ENCODE measurements at places on chromosomes 3 and 15.

DNA sequence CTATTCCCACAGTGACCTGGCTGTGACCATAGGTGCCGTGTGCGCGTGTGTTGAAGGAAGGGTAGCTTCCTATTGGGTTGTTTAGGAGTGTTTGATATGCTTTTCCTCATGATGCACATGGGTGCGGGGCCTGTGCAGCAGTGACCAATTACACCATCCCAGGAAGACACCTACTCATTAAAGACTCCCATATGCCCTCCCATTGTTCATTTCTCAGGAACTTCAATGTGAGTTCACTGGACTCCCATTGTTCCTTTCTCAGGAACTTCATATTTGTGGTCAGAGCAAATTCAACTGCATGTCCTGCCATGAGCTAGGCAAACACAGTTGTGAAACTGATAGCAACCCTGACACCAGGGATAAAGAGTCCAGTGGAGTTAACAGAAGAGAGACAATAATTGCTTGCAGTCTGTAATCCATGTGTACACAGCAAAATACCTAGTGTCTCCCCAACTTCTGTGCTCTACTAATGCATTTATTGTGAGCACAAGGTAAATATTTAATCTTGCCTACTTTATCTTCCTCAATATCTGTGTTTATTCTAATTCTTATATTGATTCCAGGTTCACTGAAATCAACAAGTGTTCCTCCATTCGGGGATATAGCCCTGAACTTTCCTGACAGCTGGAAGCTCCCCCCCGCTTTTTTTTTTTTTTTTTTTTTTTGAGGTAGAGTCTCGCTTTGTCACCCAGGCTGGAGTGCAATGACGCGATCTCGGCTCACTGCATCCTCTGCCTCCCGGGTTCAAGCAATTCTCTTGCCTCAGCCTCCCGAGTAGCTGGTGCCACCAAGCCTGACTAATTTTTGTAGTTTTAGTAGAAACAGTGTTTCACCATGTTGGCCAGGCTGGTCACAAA is 57.5 kb upstream of the GCNT3 start:
- no peak for DNase-seq

GRCh38 chr3:113153499-113154107 is 57.8 kb upstream of the BOC start:
- no peak for DNase-seq

DNA sequence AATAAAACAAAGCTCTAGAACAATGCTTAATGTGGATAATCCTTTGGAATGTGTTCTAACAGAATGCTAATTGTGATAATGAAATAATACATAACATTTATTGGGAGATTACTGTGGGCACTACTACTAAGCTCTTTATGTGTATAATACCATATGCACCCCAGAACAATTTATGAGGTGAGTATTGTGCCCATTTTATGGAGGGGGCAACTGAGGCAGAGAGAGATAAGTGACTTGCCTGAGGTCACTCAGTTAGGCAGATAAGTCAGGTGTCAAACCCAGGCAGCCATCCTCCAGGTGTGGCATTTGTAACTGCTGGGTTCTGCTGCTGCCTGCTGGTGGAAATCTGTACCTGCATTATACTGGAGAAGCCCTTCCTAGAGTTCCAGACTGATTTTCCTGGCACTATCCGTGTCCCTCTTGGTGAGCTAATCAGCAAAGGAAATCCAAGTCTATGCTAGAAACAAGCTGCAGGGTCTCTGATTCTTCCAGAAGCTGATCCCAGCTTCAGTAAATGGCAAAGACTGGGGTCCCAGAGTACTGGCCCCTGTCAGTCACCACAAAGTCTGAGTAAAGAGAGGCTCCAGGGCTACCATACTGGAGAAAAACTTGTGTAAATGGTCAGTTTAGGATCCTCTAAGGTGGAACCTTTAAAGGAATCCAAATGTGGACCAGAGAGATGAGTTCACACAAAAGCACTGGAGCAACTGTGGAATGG is 22.6 kb upstream of the RBP1 start:
- peak; percentile 16 for DNase-seq

- DNase-seq: peak; percentile 62
Measured at GRCh38 chr15:43133430-43134156, at the start of gene TMEM62. TSS of gene TMEM62 (plus strand) at chr15:43133586. CDS start at chr15:43133803, 217 bp downstream.

DNA sequence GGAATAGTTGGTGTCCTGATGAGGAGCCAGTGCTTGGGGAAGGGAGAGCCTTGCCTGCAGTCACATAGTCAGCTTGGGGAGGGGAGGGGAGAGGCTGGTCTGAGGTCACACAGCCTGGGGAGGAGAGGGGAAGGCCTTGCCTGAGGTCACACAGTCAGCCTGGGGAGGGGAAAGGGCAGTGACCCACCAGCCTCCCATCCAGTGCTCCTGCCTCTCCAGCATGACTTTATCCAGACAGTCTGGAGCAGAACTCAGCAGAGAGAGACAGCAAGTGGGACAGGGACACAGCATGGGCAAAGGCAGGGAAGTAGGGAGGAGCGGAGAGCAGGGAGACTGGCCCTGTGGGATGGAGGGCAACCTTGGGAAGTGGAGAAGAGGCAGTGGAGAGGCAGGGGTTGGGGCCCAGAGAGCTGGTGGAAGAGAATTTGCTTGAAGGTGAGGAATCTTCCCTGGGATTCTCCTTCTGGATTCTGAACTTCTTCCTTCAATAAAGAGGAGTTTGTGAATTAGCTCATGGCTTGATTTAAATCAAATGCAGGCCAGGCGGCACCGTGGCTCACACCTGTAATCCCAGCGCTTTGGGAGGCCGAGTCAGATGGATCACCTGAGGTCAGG is 64.5 kb downstream of the CORO2B start:
- no peak for DNase-seq

DNA sequence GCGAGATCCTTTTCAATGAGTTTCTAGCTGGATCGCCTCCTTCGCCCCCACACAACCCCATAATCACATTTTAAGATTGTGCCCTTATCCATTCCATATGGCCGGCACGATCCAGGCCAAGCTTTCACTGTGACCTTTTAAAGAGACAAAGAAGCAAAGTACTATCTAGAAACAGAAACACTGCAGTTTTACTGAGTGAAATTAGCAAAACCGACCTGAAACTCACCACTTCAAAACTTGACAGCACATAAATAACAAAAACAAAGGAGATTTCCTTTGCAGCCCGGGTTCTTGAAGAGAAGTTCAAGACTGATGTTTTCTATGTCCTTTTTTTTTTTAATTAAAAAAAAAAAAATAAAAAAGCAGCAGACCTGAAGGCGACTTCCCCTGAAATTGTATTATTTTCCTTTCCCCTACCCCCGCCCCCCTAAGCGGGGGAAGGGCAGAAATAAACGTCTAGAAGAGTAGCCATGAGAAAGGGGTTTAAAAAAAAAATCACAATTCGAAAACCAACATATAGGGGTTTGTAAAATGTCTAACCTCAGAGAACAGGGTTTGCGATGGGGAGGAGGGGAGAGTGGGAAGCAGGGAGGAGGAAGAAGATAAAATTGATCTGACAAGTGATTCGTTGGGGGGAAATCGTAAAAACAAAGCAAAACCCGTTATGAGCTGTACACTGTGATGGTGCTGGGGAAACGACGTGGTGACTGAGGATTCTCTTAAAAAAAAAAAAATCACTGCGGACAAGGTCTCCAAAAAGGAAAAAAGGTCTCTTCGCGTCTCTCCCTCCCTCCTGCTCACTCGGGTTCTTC is 1.5 kb downstream of the SATB1 start:
- DNase-seq: no peak

DNA sequence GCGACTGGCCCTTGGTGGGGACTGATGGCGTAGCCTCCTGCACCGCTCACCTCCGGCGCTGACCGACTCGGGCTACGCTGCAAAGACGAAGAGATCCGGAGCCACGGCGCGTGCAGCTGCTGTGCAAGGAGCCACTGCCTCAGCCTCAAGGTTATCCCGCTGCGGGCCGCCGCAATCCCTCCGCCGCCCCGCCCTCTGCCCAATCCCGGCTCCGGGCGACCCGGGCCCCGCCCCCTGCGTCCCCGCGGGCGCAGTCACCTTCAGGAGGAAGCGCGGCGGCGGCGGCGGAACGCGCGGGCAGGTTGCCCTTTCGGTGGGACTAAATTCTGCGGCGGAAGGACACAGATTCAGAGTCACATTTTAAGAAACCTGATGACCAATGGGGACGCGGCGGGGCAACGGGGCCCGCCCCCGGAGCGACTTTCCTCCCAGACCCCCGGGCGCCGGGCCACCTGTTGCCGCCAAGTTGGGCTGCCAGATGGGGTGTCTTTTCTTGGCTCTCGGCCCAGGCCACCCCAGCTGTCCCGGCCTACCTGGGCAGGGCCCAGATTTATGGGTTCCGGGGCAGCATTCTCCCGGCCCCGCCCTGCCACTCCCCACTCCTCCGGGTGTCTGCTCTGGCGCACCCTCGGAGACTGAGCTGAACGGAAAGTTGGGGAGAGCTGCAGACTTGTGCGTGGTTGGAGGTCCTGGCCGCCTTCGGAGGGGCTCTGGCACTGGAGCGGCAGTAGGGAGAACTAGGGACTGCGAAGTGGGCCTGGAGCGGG is at the start of gene PKM:
PKM (minus strand) TSS at position 125 of the 767 bp plus-strand sequence. CDS start 12,093 bp downstream, outside the sequence.
- DNase-seq: peak; percentile 82

DNA sequence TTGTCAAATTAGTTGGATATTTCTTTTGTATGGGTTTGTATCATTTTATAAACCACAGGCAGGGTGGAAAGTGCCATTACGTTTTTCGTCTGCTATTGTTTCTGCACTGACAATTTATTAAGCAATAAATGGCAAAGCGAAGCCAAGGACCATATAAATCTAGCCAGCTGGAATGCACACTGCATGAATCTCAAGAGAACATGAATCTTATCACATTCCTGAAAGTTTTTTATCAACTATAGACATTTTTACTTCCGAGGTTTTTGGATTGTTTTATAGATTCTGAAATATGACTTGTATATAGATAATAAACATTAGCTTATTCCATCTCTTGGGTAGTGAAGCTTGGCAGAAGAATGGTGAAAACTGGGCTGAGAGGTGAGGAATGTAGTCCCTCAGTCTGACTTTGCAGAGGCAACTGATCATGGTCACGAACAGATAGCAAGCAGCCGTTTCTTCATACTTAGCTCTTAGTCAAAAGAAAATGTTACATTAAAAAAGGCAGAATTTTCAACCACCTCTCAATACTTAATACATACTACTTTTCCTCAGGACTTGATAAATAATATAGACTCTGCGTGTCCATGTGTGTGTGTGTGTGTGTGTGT is 102.7 kb downstream of the OSBPL10 start:
- no peak for DNase-seq

- no peak for DNase-seq
Measured at GRCh38 chr3:101642441-101642840, 34.5 kb downstream of the ZBTB11 start.

GRCh38 chr3:177979703-177980102 is 556.5 kb upstream of the KCNMB2 start:
- no peak for DNase-seq

- no peak for DNase-seq
Measured at GRCh38 chr3:108528459-108529252, 18.3 kb upstream of the MYH15 start.
